Chondrocyte (in vitro differentiated cells): ENCODE measurements at places on chromosomes 6 and 20. TPM values are rescaled to one million over a fixed set of nuclear protein-coding genes. Genes with fewer than 3 reads are reported as not detected.

- DNase-seq: no peak
Observed at GRCh38 chr6:75169689-75170586, 35.9 kb downstream of the COL12A1 start.

The SLC26A8 gene
- 0.15 TPM in 1 of 3 replicates, not detected in the others for total RNA-seq

The CALHM6 gene
- 1.9 to 3.6 TPM (median 2.7 TPM) in 3 replicates for total RNA-seq

GRCh38 chr20:32457479-32457986, 99.4 kb downstream of the ASXL1 start:
- no peak for DNase-seq

DNA sequence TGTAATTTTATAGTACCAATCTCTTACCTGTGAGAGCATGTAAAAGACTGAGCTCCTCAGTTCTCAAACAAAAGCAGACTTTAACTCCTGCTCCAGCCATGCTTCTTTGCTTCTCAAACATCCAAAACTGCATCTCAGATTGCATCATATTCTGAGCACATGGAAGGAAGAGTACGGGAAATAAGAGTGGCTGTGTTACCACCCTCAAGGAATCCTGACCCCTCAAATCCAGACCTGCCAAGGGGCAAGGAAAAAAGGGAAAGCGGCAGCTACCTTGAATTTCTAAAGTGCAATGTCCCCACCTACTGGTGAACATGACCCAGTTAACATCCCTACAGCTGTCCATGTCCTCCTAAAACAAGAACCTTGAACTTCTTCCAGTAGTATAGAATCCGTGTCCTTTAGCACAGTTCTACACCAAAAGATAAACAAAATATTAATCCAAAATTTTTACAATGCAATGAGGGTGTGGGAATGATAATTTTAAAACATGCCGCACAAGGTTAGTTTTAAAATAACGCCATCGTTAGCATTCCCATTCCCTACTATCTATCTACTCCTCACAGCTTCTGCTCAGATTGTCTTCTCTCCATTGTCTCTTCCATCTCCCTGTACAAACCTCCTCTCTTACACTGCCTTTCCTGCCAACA, 34.1 kb upstream of the HLA-DQB1 start:
- no peak for DNase-seq

DNA sequence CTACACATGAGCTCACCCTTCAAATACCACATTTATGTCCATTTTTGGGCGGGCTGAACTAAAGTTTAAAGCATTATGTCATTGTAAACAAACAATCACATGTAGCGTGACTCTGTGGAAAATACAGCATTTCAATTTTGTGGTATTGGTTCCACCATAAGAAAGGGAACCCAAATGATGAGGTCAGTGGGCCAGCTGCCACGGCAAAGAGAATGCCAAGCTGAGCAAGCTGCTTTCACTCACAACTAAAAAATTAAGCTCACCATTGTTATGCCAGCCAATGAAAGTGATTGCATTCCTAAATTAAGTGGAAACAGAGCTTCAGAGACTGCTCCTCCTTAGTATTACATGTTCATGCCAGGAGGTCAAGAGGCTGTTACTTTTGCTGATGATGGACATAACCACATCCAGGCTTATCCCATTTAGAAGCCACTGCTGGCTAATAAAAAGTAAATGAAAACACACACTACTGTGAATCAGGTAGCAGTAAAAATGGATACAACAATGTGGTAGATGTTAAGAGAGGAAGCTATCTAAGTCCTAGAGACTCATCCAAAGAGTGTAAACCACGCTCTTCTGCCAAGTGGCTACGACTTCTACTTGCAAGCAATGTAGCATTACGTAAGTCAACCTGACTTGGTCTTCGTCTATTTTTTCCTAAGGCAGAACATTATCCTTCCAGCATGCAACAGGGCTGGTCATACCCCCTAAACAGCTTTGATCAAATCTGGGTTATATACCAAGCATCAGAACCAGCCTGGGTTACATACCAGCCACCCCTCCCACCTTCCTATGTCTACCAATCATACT, 164.8 kb downstream of the BACH2 start:
- no peak for DNase-seq

The LRRN4 gene
- total RNA-seq: not detected in 3 replicates

DNA sequence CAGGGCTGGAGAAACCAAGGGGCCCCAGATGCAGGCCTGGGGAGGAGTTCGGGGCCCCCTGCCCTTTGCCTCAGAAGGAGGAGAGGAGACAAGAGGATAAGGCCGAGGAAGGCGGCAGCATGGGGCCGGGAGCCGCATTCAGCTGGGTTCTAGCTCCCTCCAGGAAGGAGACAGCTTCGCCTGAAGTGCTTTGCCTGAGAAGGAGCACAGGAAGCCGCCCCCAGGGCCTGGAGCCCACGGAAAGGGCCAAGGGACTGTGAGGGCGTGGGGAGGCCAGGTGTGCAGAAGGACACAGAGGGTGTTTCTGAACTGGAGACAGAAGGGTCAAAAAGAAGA, 121.4 kb downstream of the AGPAT4 start:
- no peak for DNase-seq

- no peak for DNase-seq
Observed at GRCh38 chr6:2505624-2506023, 245.1 kb downstream of the MYLK4 start.

GRCh38 chr6:131208787-131209186, 73.5 kb downstream of the AKAP7 start:
- DNase-seq: no peak

The CYP39A1 gene
- 0.31 to 0.62 TPM in 2 of 3 replicates, not detected in the other for total RNA-seq

DNA sequence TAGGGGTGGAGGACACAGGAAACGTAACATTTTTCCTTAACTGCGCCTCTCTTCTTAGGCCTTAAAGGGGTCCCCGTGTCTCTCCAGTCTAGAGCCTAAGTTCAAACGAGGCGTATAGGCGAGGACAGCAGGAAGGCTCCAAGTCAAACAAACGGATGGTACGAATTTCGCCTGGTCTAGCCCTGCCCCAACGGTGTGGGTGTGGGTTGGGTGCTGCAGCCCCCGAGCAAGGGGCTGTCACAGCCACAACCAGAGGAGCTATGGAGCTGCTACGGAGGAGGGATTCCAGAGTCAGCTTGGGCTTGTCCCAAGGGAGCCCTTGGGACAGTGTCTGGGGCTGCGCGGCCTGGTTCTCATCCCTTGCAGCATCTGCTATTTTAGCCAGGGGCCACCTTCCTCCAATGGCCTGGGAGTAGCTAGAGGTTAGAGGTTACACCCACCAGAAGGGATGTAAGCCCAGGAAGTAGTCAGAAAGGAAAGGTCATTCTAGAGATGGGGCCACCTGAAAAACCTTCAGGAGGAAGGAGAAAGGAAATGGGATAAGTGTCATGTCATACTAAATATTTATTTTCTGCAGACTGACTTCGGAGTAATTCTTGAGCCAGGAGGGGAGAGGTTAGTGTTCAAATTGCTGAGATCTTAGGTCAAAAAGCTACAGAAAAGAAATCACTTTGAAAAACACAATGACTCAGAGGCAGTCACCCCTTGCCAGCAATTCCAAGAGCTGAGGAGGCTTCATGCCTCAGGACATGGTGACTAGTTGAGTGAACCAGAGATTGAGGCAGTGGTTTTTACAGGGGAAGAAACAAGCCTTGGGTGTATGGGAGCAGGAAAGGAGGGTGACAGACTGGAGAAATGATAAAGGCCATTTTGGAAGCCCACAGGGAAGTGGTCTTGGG, 21.7 kb downstream of the VPS52 start:
- DNase-seq: no peak

DNA sequence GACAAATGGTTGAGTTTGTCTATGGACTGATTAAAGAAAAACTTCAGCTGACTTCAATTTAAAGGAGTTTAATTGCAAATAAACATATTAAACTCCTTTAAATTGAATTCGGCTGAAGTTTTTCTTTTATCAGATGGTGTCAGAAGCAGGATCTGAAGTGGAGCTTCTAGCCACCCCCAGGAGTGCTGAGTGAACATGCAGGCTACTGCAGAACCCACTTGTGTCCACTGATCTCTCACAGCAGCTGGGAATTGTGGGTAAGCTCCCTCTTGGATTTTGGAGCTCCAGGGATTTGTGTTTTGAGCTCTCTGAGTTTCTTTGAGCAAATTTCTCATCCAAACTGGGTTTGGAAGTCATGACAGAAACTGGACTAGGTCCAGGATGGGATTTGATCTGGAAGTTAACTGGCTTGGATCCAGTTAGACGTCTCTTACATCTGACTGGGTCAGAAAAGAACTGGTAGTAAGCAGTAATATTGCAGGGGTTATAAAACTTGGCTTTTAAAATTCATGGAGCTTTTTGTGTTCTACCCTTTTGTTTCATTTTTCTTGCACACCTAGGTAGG, 95.8 kb upstream of the UST start:
- no peak for DNase-seq

DNA sequence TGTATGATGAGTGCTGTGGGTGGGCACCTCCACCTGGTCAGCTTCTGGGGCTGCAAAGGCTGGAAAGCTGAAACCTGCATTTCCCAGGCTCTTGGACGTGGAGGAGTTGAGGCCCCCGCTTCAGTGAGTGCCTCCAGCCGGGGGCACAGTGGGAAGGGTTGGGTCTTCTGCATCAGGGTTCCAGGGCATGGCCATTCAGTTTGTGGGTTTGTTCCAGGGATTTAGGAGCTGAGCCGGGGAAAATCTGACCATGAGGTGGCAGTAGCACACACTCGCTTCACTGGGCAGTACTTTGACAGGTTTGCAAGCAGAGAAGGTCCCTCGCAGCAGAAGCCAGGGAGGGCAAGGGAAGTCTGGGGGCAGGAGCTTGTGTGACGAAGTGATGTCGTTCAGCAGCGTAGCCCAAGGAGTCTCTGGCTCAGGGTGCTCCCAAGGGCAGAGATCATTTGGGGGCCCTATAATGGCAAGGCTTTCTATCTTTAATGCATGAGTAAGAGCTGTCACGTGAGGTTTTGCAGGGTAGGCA, 69.5 kb upstream of the SULF2 start:
- no peak for DNase-seq

- peak; percentile 74 for DNase-seq
Observed at GRCh38 chr6:93282521-93283031, 136.8 kb downstream of the EPHA7 start.

The EYS gene
- not detected in 3 replicates for total RNA-seq

DNA sequence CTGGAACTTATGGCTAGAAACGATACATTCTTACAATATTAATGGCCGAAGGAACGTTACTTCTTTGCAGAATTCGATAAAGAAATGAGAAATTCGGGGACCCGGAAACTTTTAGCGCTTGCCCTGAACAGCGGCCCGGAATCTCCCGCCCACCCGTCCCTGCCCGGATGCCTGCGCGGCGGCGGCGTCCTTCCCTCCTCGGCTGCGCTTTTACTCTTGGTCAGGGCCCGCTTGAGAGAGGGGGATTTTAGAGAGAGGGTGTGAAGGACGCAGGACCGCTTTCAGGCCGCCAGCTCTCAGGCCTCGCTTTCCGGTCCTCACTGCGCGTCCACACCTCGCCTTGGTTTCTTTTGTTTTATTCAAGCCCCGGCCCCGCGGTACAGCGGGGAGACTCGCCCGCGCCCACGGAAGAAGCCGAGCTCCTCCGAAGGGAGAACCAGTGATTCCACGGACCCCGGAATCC, 243.7 kb downstream of the ARID1B start:
- DNase-seq: no peak

DNA sequence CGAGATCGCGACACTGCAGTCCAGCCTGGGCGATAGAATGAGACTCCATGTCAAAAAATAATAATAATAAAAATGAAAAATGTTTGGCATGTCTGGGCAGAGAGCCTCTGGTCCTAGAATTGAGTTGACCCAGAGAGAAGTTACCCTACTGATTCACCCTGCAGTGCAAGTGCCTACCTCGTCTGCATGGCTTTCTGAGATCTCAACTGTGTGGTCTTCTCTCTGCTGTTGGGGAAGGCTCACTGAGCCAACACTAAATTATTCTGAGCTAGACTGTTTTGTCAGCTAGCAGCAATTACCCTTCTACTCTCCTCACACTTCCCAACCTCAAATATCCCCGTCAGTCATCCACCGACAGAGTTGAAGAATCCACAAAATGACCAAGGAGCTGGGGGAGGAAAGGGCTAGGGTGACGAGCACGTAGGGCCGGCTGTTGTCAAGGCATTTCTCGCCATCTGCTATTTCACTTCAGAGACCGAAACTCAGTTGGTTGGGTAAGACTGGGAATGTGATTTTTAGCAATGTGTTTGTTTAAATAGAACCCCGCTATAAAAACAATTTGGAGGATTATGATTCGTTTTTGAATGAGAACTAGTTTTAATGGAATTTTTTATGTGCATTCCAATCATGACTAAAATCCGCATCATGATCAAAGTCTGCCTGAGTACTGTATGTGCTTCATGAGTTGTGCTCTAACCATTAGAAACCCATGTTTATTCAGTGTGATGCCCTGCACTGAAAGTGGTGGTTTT, 9.4 kb downstream of the MAS1 start:
- no peak for DNase-seq

GRCh38 chr6:35050757-35051330, 90.3 kb downstream of the TCP11 start:
- DNase-seq: no peak

DNA sequence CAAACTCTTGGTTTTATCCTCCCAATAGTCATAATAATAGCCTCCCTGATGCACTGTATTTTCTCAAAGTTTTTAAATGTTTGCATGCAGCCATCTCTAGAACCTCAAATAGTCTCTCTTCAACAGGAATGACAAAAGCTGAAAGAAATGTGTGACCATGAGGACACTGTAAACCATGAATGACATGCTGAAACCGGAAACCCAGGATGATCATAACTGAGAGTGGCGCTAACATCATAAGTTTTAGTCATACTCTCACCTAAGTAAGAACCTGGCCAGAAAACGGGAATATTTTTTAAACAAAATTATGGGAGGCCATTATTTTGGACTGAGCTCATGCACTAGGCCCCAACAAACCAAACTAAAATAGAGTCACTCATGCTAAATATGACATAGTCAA, 278.4 kb upstream of the STXBP5 start:
- DNase-seq: no peak
